ENCODE measurements at places on chromosomes 4 and X.

GRCh38 chr4:87126056-87126455 lies 94.4 kb downstream of the KLHL8 start:
- H3K4me3 ChIP-seq = no peak overlapping the region
- no peak overlapping the region for H3K27ac ChIP-seq
- H3K27me3 ChIP-seq = no peaks in the 10 kb centered on the region
- DNase-seq = no peak
- H3K4me1 ChIP-seq = peaks cover 22% of the 10 kb centered on the region
- H3K36me3 ChIP-seq = no peaks in the 10 kb centered on the region

GRCh38 chrX:12956704-12957534 lies 18.0 kb upstream of the TMSB4X start:
- no peaks in the 10 kb centered on the region for H3K36me3 ChIP-seq
- peaks cover 24% of the 10 kb centered on the region for H3K4me1 ChIP-seq
- DNase-seq = no peak

GRCh38 chr4:161900110-161900509 lies 263.7 kb downstream of the FSTL5 start:
- DNase-seq = no peak
- H3K27me3 ChIP-seq = no peaks in the 10 kb centered on the region
- no peak overlapping the region for H3K27ac ChIP-seq
- H3K4me3 ChIP-seq = no peak overlapping the region
- no peaks in the 10 kb centered on the region for H3K4me1 ChIP-seq
- no peaks in the 10 kb centered on the region for H3K36me3 ChIP-seq

- no peak overlapping the region for H3K4me3 ChIP-seq
- no peak overlapping the region for H3K27ac ChIP-seq
- DNase-seq = no peak
- H3K27me3 ChIP-seq = no peaks in the 10 kb centered on the region
- H3K36me3 ChIP-seq = no peaks in the 10 kb centered on the region
Observed at GRCh38 chr4:7426525-7427171, 8.1 kb downstream of the PSAPL1 start.

DNA sequence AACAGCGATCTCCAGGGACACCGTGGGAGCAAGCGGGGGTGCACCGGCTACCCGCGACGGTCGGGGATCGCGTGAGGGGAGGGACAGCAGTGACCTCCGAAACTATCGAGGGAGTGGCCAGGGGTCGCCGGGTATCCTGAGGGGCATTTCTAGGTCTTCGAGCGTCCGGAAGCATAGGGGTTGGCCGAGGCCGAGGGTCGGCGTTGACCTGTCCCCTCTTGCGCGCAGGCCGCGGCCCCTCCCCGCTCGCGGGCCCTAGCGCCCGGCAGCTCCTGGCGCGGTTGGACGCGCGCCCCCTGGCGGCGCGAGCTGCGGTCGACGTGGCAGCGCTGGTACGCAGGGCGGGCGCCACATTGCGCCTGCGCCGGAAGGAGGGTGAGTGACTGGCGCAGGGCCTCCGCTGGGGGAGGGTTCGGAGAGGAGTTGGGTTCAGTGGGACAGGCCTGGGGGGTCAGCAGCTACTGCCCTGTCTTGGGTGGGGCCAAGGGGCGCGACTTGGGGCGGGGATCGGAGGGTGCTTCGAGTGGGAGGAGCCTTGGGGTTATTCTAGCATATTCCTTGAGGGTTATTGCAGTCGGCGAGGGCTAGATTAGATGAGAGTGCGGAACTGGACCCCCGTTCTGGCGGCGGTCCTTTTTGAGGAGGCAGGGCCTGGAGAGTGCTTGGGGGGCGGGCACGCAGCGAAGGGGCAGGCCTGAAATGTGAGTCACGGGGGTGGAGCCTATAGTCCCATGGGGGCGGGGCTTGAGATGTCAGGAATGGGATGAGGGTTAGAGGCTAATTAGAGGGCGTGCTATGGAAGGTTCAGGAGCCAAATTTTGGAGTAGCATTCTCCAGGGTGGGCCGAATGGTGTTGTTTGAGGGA lies 1.2 kb downstream of the MAGIX start:
- DNase-seq = no peak
- no peaks in the 10 kb centered on the region for H3K36me3 ChIP-seq
- no peaks in the 10 kb centered on the region for H3K27me3 ChIP-seq
